ENCODE measurements at places on chromosomes 2 and 18.

DNA sequence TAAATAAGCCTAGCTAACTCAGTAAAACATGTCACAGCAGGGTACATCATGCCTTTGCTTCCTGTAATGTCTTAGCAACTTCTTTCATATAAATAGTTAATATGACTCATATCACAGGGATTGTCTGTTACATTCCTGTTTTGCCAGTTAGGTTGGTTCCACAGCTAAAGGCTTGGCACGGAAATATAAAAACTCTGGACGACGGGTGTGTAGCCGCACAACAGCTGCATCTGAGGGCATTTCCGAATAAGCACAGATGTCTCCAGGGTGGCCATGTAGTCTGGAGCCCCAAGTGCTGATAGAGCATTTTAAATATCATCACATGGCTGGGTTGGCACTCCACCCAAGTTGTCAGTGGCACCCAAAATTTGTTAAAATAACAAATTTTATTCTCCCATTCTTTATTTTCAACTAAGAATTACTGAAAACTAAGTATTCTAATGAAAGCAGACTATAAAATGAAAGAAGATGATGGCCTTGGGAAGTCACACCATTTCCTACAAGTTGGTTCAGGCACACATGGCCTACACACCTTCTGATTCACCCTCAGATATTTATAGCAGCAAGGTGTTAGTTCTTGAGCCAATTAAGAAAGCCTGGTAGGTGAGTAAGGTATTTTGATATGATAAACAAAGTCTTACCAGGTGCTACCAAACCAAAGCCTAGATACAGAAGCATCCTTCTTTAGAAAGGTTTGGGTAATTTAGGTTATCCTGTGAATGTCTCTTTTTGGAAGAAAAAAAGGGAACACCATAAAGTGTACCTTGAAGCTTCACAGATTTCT is 61.8 kb upstream of the STK17B start:
- DNase-seq, result no peak

- no peak for DNase-seq
Measured at GRCh38 chr18:58400331-58400870, 228.5 kb downstream of the ALPK2 start.

- no peak for DNase-seq
Measured at GRCh38 chr2:238138331-238139195, at the start of gene KLHL30. KLHL30 (plus strand) TSS chr2:238138668; CDS start chr2:238140755, 2,087 bp downstream.

DNA sequence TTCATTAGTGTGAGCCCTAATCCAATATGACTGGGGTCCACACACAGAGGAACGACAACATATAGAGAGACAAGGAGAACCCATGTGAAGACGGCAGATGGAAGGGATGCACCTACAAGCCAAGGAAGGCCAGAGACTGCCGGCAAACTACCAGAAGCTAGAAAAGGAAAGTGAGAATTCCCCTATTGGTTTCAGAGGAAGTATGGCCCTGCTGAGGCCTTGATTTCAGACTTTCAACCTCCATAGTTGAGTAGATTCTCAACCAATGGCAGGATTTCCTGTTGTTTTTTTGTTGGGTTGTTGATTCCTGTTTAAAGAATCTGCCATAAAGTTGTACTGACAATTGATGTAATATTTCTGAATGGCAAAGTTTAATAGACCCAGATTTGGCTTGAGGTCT is 241.5 kb downstream of the SATB2 start:
- DNase-seq, result no peak

- no peak for DNase-seq
Measured at GRCh38 chr18:67232406-67232805, 284.1 kb downstream of the DSEL start.

DNA sequence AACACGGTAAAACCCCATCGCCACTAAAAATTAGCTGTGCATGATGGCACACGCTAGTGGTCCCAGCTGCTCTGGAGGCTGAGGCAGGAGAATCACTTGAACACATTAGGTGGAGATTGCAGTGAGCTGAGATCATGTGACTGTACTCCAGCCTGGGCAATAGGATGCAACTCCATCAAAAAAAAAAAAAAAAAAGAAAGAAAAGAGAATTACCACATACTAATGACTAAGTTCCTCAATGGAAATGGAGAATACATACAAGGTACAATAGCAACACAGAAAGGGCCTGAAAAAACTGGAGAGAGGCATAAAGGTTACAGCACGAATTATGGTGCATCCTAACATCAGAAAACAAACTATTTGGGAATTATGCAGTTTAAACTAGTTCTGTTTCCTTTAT is 81.3 kb downstream of the CDH2 start:
- no peak for DNase-seq

- DNase-seq, result no peak
Measured at GRCh38 chr2:3807853-3808252, 104.5 kb downstream of the DCDC2C start.

GRCh38 chr2:110837446-110838409 is 105.4 kb downstream of the ACOXL start:
- no peak for DNase-seq

- no peak for DNase-seq
Measured at GRCh38 chr18:23619388-23619881, 33.1 kb upstream of the NPC1 start.

GRCh38 chr2:67015681-67016080 is 381.5 kb upstream of the ETAA1 start:
- DNase-seq, result no peak

DNA sequence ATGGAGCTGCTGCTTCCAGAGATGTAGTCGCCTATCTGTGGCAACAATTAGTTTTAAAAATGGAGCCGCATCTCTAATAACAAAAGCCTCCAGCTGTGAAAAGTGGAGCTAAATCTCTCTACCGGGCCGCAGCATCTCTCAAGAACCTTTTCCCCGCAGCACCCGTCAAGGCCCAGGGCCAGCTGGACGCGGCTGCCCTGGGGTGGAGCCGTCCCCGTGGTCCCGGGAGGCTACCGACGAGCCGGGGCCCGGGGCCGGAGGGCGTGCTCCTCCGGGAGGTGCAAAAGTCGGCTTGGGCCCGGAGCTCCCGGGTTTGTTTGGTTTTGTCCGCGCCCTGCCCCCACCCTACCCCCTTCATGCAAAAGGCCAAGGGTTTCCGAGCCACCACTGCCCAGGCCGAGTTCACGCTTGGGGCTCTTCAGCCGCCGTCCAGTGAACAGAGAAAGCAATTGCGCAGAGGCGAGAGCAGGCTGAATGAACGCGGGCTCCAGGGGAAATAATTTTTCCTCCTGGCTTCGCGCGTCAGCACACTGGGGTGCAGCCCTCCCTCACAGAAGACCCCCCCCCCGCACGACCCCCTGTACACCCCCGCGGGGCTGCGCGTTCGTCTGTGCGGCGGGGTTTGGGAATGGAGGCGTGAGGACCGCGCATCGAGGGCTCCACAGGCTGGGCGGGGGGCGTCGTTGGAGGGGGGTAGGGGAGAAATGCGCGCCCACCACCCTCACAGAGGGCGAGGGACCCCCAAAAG is 557 bp upstream of the GREB1L start:
- no peak for DNase-seq

- DNase-seq, result peak; percentile 68
Measured at GRCh38 chr2:141692829-141693228, 438.0 kb downstream of the LRP1B start.

GRCh38 chr2:232286001-232286868 is 92.3 kb upstream of the ALPP start:
- no peak for DNase-seq

- no peak for DNase-seq
Measured at GRCh38 chr18:44497311-44497710, 183.4 kb upstream of the SETBP1 start.

GRCh38 chr18:4125224-4125623 is 329.9 kb downstream of the DLGAP1 start:
- DNase-seq, result no peak

- DNase-seq, result no peak
Measured at GRCh38 chr2:235001237-235002133, 49.7 kb downstream of the SH3BP4 start.

GRCh38 chr2:204081487-204082425 is 145.2 kb downstream of the ICOS start:
- DNase-seq, result no peak

GRCh38 chr18:32297579-32298170 is 107.8 kb downstream of the MEP1B start:
- no peak for DNase-seq

DNA sequence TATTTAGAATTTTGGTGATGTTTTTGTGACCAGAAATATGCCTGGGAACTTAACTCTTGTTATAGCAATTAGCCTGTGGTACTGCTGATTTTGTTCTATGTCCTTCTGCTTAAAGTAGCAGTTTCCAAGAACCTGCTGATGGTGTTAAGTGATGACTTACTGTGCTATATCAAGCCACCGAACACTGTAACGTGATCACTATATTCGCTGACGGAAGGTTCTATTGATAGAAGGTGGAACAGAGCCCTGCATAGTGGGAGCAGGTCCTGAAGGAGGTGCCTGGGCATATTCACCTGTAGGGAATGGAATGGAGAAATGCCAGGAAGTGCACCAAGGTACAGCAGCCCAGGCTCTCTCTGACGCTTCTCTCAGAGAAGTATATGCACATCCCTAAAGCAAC is 76.8 kb downstream of the UXS1 start:
- no peak for DNase-seq

- no peak for DNase-seq
Measured at GRCh38 chr2:73939419-73939818, 12.7 kb downstream of the DGUOK start.
